ENCODE measurements at places on chromosomes 5 and 9.

- no peak for DNase-seq
These were observed 730.0 kb upstream of the ADAMTS16 start for GRCh38 chr5:4410151-4410550.

DNA sequence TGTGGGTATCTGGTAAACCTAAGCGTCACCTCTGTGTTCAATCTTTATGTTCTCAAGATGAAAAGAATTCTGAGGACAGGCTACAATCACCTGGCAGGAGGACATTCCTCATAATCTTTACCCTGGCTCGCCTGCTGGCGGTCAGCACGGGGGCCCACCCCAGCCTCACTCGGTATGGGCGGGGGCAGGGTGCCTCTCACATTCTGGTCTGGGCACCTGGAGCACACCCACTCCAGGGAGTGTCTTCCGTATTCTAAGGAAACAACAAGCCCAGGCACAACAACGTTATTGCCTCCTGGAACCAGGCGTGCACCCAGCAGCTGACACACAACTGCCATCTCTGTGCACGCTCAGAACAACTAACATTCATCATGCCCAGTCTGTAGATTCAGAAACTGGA is 179.8 kb downstream of the ROR2 start:
- no peak for DNase-seq

DNA sequence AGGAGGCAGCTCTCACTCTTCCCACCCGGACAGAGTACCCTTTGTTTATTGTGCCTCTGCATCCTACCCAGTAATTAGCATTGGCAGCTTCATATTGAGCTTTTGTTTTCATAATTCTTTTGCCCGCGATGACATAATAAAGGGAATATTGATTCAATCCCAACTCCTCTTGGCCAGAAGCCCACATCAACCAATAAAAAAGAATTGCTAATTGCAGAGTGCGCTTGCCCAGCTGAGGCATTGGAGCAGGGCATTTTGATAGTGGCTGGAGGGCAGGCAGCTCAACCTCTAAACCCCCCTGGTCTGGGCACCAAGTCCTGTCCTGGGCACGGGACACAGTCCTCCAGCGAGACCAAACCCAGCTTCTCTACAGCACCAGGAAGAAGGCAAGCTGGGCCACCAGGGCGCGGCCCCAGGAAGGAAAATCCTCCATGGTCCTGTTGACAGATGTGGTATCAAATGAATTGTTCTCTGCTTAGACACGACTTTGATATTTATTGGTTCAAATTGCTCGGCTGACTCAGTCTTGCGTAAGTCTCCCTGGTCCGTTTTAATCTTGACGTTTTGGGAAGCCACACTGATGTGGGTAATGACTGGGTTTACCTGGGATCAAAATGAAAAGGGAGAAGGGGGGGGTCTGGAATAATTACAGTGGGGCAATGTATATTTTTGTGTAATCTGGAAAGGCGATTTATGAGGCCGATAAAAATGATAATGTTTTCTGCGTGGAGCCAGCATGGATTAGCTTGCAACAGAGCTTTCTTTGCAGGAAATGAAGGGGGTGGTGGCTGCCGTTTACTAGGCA is 220.7 kb upstream of the MSX2 start:
- no peak for DNase-seq

DNA sequence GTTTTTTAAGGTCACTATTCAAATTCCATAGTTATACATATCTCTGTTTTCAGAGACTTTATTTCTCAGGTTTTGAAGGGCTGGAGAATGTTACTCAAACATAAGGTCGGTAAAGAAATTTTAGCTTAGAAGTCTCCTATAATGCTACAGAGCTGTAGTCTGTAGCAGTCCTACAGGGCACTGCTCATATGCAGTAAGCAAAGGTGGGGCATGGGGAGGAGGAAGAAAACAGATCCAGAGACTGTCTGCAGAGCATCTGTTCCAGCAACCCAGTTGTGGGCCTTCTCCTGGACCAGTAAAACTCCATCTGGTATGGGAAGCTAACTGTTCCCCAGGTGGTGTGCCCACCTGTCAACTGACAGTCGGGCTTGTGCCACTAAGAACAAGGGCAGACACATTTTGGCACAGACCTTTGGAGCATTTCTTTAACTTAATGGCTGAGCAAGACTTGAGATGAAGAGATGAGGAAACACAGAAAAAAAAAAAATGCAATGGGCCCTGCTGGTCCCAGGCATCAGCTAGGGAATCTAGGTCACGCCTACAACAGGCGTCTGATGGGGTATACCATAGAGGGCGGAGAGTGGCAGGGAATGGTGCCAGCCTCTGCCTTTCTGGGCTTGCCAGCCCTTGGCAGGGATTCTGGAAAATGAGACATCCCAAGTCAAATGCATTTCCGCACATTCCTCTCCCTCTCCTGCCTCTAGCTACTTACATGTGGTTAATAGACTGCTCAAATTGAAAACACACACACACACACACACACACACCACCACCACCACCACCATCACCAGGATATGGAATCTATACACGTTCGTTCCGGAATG is 218.9 kb downstream of the ARL15 start:
- DNase-seq, result no peak

DNA sequence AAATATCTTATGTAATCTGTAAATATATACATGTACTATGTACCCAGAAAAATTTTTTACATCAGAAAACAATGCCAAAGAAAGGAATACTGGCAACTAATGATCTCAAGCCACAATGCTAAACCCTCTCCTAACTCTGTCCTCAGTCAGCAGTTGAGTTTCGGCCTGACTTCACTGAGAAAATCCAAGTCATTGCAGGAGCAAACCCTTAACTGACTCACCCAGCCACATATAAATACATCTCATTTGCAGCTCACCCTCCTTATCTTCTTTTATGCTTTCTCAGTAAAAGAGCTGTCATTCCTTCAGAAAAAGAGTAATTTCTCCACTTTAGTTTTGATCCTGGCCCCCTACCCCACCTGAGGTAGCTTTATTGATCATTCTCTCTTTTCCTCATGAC is 46.1 kb upstream of the TMED7 start:
- no peak for DNase-seq

All from stimulated activated CD4-positive, alpha-beta T cell treated with anti-CD3 and anti-CD28 coated beads, Interleukin-12 subunit alpha, Interleukin-12 subunit beta, amount 100 ng/mL, for 4 hours (primary cell).